ENCODE measurements at places on chromosomes 7 and 10.

GRCh38 chr7:84923348-84923747 is 263.5 kb downstream of the SEMA3D start:
- DNase-seq: no peak

DNA sequence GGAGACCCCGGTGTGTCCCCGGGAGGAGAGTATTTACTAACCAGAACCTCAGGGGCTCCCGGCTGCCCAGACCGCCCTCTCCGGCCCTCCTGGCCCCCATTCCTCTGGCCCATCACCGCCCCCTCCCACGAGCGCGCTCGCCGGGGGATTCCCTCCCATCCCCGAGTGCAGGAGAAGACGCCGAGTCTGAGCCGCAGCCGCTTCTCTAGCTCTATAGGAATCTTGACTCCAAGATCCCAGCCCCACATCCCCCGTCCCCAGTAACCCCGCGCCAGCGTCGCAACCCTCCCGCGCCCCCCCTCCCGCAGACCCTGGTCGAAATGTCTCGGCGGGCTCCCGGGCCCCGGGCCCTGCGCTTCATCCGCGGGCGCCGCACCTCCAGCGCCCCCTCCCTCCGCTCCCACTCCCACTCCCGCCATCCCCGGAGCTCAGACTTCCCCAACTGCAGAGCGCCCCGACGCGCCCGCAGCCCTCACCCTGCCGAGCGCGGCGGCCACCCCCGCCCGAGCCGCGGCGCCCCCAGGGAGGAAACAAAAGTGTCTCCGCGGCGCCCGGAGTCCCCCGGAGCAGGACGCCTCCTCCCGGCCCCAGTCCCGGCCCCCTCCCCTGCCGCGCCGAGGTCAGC is 541 bp downstream of the ELMO1 start:
- DNase-seq: no peak

GRCh38 chr10:95176101-95176500 is 17.9 kb upstream of the ACSM6 start:
- no peak for DNase-seq

GRCh38 chr7:98562871-98563495 is 54.1 kb upstream of the NPTX2 start:
- DNase-seq: no peak

- DNase-seq: no peak
Observed at GRCh38 chr7:124101173-124101768, 68.4 kb upstream of the TMEM229A start.

GRCh38 chr7:44310221-44310848 is 15.1 kb downstream of the CAMK2B start:
- DNase-seq: no peak

DNA sequence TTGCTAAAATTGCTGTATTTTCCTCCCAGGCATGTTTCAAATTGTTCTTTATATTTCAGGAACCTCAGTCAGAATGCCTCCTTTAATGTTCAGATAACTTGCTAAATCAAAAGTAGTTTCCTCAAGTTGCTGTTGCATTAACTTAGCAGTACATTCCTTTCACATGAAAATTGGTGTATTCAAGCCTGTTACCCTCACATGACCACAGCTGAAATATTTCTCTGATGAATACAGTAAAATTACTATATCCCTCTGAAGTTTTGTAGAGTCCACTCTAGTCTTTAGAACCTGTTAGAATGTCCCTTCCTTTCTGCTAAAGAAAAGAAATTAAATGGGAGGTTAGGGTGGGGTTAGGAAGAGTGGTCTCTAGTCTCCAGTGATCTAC is 24.5 kb upstream of the C1GALT1 start:
- no peak for DNase-seq

DNA sequence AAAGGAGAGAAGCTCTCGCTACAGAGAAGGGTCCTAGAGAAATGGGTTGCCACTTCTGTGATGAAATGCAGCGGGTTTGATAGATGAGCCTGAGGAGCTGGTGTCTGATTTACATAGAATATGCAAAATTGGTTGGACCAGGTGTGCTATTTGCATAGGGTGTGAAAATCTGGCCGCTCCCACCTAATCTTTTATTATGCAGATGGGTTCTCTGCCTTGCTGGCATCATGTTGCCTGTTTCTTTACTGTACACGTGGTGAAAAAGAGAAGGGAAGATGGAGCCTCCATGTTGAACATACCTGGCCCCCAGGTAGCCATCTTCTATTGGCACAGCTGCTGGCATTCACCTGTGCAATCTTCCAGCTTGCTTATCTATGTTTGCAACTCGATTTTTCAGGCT is 212.2 kb downstream of the ANKRD7 start:
- no peak for DNase-seq

GRCh38 chr10:78819361-78820006 is 249.3 kb upstream of the ZMIZ1 start:
- DNase-seq: no peak

GRCh38 chr7:85135977-85136376 is 50.9 kb downstream of the SEMA3D start:
- no peak for DNase-seq

DNA sequence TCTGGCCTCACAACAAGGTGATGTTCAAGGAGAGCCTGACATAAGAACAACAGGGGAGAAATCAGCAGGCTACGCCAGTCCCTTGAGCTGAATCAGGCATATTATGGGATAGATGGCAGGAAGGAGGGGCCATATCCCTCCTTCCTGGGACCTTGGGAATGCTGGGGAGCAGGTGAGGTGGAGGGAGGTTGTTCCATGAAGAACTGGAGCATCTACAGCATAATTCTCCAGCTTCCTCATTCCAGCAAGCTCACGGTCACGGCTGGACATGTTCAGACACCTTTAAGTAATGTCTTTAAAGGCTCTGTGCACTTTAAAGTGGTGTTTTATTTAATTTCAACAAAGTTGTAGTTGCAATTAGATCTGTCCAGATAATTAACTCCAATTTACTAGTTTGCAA is 780.5 kb downstream of the TYW1 start:
- DNase-seq: no peak

DNA sequence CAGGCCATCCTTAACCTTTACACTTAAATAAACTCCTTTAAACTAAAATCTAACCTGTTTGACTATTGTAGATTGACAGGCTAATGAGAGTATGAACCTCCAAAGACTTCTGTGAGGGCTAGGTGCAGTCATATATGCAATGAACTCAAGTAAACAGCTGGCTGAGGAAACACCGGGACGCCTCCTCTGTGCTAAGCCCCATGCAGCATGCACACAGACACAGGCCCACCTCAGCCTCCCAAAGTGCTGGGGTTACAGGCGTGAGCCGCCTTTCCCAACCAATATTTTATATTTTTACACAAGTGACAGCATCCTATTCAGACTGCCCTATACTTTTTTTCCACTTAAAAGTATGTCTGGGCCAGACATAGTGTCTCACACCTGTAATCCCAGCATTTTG is 1.5 kb upstream of the FXYD4 start:
- DNase-seq: no peak

DNA sequence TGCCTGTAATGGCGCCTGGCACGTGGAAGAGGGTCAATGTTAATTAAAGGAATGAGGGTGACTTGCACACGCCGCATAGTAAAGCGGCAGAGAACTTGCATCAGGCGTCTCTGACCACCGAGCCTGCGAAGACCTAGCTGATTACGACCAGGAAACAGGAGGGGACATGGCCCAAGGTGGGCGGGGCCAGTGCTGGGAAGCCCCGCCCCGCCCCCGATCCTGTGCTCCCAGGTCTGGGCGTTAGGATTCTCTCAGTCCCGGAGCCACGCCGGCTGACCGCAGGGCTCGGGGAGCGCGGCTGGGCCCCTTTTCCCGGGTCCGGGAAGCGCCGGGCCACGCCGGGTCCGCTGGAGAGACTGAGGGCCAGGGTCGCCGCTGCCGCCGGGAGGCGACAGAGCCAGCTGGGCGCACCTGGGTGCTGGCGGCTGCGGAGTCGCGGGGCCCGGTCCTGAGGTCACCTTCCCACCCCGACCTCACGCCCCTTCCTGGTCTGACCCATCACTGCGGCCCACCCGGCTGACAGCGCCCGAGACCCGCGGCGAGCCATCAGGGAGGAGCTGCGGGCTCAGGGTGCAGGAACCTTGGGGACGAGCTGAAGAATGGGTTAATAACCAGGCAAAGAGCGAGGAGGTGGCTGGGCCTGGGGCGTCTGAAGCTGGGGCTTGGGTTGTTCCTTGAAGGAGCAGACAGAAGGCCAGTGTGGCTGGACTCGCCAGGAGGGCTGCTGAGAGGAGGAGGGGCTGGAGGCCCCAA is 23.0 kb upstream of the GRID1 start:
- DNase-seq: no peak

- peak; percentile 46 for DNase-seq
Observed at GRCh38 chr7:74453322-74454011, at the start of gene GTF2IRD1. TSS of gene GTF2IRD1 (plus strand) at chr7:74453906. CDS start at chr7:74508081, 54,175 bp downstream.

DNA sequence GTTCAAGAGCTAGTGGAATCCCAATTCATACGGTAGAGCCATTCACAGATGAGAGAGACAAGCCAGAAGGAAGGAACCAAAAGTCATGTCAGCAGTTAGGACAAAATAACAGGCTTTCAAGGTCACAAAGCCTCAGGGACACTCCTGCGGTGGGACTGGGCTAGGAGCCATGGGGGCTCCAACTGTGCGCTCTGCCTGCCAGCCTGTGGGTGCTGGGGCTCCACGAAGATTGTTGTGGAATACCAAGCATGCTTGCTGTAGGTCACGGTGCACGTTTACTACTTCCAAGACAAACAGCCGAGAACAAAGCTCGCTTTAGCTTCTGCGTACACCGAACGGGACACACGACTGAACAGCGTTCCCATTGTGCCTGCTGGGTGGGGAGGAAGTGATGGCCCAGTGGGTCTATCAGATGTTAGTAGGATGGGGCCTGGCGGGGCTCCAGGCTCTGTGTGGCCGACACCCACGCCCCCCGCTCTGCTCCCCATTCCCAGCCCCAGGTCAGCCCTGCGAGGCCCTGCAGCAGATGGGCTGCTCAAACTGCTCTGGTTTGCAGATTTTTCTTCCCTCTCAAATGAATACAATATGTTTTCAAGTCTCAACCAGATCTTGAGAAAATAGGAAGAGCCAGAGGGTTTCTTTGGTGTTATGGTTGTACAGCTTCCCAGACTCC is 158.9 kb downstream of the EGFR start:
- peak; percentile 33 for DNase-seq

Data from liver (tissue), 10 donors.